ENCODE measurements at places on chromosomes 3 and 15.

- DNase-seq = no peak
Observed at GRCh38 chr15:70475921-70476320, 287.4 kb downstream of the UACA start.

DNA sequence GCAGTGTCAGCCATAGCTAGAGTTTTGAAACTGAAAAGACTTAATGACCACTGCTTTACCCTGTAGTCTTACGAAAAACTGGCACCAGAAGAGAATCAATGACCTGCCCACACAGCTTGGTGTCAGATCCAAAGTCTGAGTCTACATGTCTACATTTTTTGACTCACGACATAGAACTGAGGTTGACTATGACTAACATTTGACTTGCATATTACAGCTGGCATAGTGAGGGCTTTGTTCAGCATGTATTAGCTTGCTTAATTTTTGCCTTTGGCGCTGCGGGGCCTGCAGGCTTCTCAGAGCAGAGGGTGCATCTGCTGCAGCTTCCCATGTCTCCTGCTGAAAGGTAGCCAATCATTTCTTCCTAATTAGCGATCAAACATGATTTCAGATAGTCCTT is 167.0 kb downstream of the EBLN2 start:
- no peak for DNase-seq

DNA sequence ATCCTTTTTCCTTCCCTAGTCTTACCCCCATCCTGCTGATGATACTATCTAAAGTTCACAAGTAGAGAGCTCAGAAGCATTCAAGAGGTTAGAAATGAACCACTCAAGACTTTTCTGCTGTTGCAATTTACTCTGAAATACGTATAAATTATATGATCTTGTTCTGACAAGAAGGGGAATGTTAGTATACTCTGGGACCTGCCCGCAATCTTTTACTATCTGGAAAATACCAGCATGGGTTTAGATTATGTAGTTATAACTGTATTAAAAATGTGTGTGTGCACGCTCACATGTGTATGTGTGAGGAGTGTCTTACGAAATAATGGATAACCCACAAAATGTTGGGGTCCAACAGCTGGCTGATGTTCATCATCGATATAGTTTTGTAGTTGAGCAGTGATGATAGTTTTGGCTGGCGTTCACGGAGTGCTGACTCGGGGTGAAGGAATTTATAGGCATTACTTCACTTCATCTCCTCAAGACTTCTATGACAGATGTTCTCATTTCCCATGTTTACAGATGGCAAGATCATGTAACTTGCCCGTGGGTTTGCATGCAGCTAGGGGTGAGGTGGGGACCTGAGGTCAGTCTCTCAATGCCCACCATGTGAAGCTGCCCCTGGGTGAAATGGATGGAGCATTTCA is 297.5 kb upstream of the LYSMD4 start:
- no peak for DNase-seq

GRCh38 chr3:28745436-28745835 is 396.8 kb upstream of the AZI2 start:
- no peak for DNase-seq

GRCh38 chr3:31906182-31906581 is 74.9 kb downstream of the OSBPL10 start:
- DNase-seq = no peak

- no peak for DNase-seq
Observed at GRCh38 chr3:39805650-39806049, 3.8 kb upstream of the MYRIP start.

DNA sequence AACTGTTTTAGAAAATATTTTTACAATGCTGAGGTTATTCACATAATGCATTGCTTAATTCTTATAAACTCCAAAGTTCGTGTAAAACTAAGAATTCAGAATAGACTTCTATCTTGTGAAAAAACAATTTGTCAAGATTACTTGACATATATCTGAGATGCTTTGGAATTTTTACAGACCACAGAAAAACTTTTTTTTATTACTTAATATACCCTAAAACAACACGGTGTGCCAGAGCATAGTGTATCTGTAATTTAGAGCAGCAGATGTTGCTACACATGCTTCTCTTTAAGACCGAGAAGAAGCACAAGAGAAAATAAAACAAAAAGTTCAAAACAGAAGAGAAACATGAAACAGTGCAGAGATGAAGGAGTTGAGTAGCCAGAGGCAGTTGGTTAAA is 26.4 kb downstream of the ASB7 start:
- DNase-seq = no peak

DNA sequence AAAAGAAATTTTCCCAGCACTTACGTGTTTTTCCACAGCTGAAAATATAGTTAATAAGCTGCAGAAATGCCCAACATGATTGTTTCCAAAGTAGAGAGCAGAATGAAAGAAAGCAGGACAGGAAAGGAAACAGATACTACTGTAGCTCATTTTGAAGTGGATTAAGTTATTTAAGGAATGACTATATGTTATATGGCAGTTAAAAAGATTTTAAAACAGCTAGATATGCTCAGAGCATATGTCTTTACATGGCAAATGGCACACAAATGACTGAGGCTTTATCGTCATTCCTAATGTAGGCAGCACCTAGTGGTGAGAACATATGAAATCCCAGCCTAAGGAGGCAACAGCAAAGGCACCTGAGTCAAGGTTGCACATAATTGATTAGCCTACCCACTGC is 106.6 kb upstream of the SEMA6D start:
- no peak for DNase-seq

DNA sequence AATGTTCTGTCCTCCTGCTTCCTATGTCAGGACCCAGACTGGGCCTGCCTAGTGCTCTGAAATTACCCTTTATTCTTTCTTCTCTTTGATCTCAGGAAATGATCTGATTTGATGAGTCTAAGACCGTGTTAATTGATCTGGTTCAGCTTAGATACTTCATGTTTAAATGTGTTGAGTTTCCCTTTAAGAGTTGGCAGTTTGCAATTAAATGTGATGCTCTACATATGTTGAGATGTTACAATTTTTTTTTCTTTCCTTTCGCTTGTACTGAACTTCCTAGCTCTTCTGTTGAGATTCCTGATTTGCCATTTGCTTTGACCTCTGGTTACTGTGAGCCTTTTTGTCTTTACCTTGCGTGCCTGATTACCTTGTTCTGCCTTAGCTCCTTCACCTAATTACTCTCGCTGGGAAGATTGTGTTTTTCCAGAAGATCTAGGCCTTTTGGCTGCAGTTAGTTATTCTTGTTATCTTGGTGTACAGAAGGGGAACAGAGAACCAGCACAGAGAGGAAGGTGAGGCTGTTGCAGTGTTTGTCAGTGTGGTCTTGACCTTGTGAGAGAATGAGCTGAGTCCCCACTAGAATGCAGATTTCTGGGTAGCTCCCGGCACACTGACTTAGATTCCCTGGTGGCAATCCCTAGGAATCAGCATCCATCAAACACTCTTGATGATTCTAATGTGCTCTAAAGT is 203.6 kb downstream of the EDEM1 start:
- DNase-seq = no peak

DNA sequence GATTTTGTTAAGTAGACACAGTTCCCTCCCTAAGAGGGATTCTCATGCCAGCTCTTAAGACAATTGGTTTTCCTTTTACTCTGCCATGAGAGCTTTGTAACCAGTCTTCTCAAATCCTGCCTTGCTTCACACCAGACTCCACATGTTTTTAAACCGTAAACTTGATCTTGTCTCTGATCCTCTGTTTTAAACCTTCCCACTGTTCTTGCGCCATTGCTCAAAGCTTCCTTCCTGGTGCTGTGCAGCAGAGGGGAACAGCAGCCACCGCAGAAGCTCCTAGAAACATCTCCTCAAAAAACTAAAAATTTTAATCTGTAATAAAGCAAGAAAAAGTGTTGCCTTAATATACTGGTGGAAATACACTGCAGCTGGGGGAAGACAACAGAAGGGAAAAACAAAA is 154.5 kb upstream of the SATB1 start:
- peak; percentile 87 for DNase-seq
